ENCODE measurements at places on chromosomes 1 and 21.
A peak's percentile ranks its signal among the peaks of the same experiment; 100 is the strongest.

- DNase-seq: peak; percentile 59
Observed at GRCh38 chr1:244325056-244325758, 126.5 kb downstream of the ADSS2 start.

- DNase-seq: peak; percentile 85
Observed at GRCh38 chr1:116817582-116818064, 63.4 kb downstream of the CD2 start.

DNA sequence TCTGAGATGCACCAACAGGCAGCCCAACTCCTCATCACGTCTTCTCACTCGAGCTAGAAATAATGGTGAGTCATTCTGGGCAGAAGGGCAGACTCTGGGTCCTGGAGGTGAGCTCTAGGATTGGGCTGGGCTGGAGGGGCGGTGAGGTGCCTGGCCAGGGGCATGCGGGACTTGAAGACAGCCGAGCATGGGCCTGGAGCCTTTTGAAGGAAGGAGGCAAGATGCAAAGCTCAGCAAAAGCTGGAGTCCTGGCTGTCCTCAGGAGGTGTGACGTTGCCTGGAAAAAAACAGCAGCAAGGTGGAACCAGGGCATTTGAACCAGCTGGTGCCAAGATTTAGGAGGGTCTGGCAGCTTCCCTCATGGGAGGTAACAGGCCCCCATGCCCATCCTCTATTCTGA is 712 bp downstream of the KCNA2 start:
- DNase-seq: no peak

DNA sequence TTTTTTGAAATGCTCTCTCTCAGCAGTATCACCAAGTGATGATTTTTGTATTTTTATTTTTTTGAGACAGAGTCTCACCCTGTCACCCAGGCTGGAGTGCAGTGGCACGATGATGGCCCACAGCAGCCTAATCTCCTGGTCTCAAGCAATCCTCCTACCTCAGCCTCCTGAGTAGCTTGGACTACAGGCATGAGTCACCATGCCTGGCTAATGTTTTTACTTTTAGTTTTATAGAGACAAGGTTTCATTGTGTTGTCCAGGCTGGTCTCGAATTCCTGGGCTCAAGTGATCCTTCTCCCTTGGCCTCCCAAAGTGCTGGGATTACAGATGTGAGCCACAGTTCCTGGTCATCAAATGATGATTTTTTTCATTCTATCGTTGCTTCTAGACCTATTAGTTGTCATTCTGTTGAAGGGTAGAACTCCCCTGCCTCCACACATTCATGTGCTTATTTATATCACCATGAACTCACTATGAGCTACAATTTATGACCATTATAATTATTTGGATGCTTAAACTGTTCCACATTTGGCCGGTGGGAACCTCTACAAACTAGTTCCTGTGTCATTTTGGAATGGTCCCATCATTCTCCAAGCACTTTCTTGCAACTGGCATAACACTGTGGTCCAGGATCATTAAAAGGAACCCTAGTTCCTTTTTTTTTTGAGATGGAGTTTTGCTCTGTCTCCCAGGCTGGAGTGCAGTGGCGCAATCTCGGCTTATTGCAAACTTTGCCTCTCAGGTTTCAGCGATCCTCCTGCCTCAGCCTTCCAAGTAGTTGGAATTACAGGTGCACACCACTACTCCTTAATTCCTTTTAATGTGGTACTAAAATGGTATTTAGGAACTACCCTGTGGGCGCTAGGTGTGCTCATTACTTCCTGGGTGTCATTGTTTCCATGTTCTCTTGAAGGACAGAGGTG is 20.2 kb upstream of the TOR3A start:
- DNase-seq: no peak

- no peak for DNase-seq
Observed at GRCh38 chr1:27648602-27649305, 13.8 kb upstream of the FGR start.

GRCh38 chr1:22239378-22239777 is 96.5 kb upstream of the WNT4 start:
- DNase-seq: no peak

- DNase-seq: no peak
Observed at GRCh38 chr21:29034678-29035077, 10.2 kb downstream of the USP16 start.

- DNase-seq: no peak
Observed at GRCh38 chr1:183734543-183735036, 70.3 kb upstream of the RGL1 start.

GRCh38 chr1:200496937-200497336 is 87.1 kb upstream of the ZNF281 start:
- DNase-seq: no peak

- no peak for DNase-seq
Observed at GRCh38 chr1:239854922-239855321, 236.8 kb upstream of the FMN2 start.

DNA sequence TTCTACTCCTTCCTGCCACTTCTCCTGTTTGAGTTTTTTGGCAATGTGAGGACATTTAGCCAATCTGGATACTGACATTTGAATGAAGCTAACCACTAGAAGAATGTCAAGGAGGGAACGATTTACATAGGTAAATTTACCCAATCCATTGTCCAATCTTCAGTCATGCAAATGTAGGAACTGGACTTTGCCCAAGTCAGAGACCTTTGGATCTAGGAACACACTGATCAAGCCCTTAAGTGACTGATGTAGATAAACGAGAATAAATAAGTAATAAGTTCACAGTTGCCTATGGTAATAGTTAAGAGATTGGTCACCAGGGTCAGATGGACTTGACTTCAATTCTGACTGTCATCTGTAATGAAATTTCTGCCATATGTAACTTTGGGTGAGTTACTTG is 177.6 kb downstream of the FGGY start:
- DNase-seq: no peak

- no peak for DNase-seq
Observed at GRCh38 chr1:3066826-3067225, 2.2 kb upstream of the PRDM16 start.

- no peak for DNase-seq
Observed at GRCh38 chr1:162161916-162162550, 92.5 kb downstream of the NOS1AP start.

DNA sequence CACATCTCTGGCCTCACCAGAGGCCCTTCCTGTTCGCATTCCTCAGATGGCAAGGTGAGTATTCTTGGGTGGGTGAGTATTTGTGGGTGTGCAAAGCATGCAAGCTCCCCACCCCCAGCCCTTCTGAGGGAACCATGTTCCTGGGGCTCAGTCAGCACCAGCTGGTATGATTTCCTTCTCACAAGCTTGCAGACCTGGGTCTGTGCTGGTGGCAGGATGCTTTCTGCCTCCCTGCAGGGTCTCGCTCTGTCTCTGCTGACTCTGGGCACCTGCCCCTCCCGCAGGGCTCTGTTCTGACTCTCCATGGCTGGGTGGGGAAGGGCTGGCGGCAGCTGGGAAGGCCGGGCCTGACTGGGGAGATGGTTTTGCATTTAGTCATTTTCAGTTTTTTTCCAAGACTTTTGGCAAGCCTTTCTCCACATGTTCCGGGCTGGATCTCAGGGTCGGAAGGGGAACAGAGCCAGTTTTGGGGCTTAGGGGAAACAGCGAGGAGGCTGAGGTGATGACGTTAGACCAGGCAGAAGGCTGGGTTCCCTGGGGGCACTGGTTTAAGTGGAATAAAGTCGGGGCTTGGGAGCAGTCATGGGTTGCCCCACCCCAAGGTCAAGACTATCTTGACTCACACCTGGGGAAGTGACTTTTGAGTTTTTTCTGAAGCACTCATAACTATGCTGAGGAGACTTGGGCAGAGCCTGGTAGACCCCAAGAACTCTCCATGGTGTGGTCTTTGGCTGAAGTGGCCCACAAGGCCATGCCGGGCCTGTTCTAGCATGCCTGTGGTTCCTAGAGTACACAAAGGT is 6.2 kb downstream of the RASSF5 start:
- no peak for DNase-seq

Data from CD4-positive, alpha-beta T cell treated with Interleukin-15 for 4 hours (primary cell).